ENCODE measurements at places on chromosomes 4 and X.

- no peak for DNase-seq
Observed at GRCh38 chr4:89619206-89619962, 217.6 kb downstream of the SNCA start.

- DNase-seq, result no peak
Observed at GRCh38 chrX:147779173-147779572, 132.5 kb upstream of the FMR1 start.

- no peak for DNase-seq
Observed at GRCh38 chr4:175705407-175705806, 106.7 kb downstream of the GPM6A start.

DNA sequence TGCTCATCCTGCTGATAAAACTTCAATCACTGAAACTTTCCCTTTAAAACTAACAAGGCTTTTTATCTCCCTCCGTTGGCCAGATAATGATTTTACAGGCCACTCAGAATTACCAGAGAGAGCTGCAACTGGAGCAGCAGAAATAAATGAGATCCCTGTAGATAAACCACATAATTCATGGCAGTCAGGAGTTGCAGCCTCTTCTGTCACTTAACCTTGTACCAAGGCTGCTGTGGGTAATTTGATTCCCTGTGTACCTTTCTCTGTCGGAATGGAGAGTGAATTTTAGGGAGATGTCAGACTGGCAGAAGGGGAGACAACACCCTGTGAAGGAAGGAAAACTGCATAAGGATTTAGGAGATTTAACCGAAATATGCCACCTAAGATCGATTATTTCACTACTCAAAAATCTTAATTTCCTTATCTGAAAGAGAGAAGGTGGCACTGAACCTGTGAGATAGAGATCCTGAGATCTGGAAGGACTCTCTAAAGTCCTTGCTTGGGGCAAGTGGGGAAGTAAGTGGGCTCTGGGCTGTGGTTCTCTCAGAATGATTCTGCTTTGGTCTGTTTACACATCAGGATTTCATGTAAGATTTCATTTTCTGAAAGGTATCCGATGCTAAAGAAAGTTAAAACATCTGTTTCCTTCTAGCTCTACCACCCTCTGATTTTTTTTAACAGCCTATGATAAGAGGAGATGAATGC lies 14.3 kb upstream of the TSPAN5 start:
- no peak for DNase-seq

DNA sequence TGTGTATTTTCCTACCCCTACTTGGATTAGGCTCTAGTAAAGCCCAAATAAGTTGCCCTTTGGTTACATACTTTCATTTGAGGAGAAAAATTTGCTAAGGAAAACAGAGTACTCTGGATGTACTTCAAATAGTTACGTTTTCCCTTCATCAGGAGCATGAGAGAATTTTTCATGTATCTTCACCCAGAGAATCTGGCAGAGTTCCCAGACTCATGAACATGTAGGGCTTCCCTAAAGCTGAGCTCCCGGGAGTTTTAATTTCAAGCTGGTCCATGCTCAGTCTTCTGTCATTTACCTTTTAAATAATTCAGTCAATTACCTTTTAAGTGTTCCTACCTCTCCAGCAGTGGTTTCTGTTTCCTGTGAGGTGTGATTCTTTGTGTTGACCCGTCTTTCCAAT lies 367.5 kb upstream of the GRID2 start:
- DNase-seq, result no peak

GRCh38 chr4:85676850-85677590 lies 202.1 kb downstream of the ARHGAP24 start:
- no peak for DNase-seq

- no peak for DNase-seq
Observed at GRCh38 chr4:125843947-125844346, 529.2 kb downstream of the FAT4 start.

GRCh38 chr4:101244349-101244748 lies 103.0 kb downstream of the PPP3CA start:
- no peak for DNase-seq

DNA sequence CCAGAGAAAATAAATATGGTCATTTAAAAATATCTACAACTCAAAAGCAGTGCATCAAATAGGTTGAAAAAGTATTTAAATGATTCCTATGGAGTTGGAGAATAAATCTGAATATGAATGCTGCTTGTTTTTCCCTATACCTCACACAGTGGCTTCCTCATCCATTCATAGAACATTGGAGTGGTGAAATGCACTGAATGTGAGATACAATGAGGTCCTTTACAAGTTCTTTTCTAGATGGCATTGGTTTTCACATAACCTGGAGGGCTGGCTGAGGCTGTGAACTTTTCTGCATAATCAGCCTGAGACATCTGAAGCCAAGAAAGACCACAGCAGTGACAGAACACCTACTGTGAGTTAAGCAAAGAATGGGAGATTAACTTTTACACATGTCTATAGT lies 279.1 kb upstream of the NRK start:
- DNase-seq, result no peak

DNA sequence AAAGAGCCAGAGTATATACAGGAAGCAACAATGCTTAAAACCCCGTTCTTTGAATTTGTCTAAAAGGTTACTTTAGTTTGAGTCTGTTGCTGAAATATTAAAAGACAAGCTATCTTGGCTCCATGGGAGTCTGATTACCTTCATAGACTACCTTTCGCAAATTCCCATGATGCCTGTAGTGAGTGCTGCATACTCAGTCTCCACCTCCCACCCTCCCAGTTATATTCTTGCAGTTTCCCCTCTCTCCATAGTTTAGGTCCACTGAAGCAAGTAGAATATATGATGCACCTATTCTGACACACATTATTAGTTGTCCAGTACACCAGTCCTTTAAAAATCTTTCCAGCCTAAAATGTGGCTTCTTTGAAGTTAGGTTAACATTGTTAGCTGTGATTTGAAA lies 2.4 kb downstream of the CNKSR2 start:
- DNase-seq, result no peak

GRCh38 chrX:1397441-1398270 lies 5.7 kb upstream of the SLC25A6 start:
- DNase-seq, result no peak

GRCh38 chrX:49988143-49988542 lies 65.7 kb downstream of the CLCN5 start:
- DNase-seq, result no peak

- no peak for DNase-seq
Observed at GRCh38 chr4:88033309-88033708, 25.9 kb downstream of the PKD2 start.

- no peak for DNase-seq
Observed at GRCh38 chr4:86810847-86811246, 38.3 kb downstream of the SLC10A6 start.

GRCh38 chr4:106629268-106629625 lies 260.7 kb upstream of the GIMD1 start:
- no peak for DNase-seq

DNA sequence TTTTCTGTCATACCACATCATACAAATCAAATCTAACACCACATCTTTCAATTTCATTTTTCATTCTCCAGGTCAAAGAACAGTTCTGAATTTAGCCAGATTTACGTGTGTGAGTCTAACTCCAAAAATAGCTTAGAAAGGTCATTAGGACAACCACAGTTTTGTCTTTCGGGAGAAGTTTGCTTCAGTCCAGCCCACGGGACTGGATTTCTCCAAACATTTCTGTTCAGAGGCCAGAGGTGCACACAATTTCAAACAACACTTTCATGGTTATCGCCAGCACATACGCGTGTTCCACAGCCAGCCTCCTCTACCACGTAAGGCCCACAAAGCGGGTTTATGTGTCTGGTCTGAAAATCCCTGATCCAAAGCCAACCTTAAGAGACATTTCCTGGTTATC lies 65.9 kb downstream of the VEGFC start:
- DNase-seq, result no peak

GRCh38 chr4:113169368-113169767 lies 119.9 kb downstream of the ANK2 start:
- no peak for DNase-seq

- no peak for DNase-seq
Observed at GRCh38 chr4:39032218-39033085, at the start of gene TMEM156. TMEM156 (minus strand) TSS chr4:39032409; CDS start chr4:39032313, 96 bp downstream.

- DNase-seq, result no peak
Observed at GRCh38 chr4:143359644-143360193, 23.0 kb downstream of the GAB1 start.

GRCh38 chrX:31546126-31546525 lies 474.3 kb upstream of the FTHL17 start:
- DNase-seq, result no peak

DNA sequence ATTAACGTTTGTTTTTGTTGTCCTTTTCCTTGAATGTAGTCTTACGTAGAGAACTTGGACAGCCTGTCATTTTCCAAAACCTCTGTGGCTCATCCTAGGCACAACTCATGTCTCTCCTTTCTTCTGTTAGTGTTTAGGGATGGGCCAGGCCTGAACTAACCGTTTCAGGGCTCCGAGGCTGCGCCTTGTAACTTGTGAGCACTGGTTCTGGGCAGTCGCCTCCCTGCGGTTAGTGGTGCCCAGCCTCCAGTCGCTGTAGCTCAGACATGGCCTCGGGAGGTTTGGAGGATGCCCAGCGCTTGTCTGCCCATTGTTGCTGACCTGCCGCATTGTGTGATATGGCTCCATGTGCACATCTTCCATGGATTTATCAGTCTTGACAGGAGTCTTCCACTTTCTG lies 32.8 kb downstream of the TMEM131L start:
- no peak for DNase-seq

GRCh38 chrX:40012868-40013265 lies 84.9 kb downstream of the BCOR start:
- no peak for DNase-seq

GRCh38 chr4:145351922-145352321 lies 129.7 kb upstream of the SMAD1 start:
- DNase-seq, result no peak

- DNase-seq, result no peak
Observed at GRCh38 chr4:8729408-8730149, 137.0 kb downstream of the CPZ start.

DNA sequence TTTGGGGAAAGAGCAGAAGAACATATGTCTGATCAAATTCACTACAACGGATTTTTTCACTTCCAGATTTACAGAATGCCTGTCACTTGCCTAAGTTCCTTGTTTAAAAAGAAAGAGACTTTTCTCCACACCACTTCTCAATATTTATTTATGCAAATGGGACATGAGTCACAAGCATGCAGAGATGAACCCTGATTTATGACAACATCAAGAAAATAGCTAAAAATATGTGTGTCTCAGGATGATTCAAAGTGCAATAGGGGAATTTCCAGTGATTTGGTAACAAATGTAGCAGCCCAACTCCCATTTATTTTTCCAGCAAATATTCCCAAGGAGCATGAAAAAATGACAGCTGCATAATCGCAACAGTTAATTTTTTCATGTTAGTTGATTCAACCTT lies 180.4 kb upstream of the FAT1 start:
- no peak for DNase-seq

DNA sequence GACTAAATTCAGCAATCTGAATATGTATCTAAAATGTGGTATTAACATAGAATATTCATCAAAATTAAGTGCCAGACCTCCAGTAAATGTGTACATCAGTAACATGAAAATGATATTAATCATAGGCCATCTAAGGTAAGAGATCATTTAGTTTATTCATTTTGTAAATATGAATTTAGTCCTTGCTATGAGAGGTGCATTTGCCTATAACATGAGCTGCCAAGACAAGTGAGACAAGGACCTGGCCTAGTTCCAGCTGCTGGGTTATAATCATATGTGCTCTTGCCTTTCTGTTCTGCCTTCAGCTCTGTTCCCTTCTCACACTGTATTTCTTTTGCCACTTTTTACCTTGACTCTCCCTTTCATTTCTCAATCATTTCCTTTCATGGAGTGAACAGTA lies 160.0 kb downstream of the STIM2 start:
- DNase-seq, result no peak
